Dermis microvascular lymphatic vessel endothelial cell (primary cell): ENCODE measurements at places on chromosomes 3 and 15.

DNA sequence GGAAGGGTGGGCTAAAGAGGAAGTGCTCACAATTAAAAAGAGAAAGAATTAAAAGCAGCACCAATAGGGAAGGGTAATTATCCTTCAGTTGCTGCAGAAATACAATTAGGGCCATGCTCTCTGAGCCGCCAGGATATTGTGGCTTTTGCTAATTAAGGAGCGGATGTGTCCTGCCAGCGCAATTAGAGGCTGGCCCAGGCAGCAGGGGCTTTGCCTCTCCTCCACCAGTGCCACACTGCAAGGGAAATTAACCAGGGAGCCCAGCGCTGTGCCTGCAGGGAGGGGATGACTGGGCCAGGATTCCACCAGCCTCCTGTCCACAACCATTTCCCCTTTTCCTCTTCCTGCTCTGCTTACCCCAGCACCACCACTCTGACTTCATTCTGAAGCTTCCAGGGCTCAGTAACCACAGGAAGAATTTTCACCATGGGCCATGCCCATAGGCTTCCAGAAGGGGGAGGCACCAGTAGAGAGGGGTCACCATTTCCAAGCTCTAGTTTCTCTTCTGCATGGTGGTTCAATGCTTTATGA, 10.4 kb upstream of the AEN start:
- DNase-seq: no peak

- no peak for DNase-seq
These were observed 5.0 kb downstream of the CHCHD4 start for GRCh38 chr3:14119651-14120050.

DNA sequence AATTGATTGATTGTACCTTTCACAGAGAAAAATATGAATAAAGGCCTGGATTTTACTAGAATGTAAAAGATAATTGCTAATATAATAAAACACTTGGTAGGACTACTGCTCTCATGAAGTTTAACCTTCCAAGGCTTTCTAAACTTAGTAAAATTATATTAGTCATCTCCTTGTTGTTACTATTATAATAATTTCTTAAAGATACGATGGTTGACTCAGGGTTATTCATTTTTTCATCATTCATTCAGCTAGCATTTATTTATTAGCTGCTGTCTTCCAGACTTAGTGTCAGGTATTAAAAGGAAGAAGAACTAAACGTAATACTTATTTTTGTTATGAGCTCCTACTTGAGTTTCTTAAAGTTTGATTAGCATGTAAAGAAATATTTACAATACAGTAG, 771.6 kb upstream of the NR2F2 start:
- DNase-seq: no peak

GRCh38 chr3:115212615-115213014, 65.5 kb upstream of the ZBTB20 start:
- DNase-seq: no peak

- no peak for DNase-seq
These were observed 64.5 kb downstream of the PLD1 start for GRCh38 chr3:171745577-171746319.
